Activated effector memory CD4-positive, alpha-beta T cell treated with Interleukin-2 at 50 U/mL for 16 hours (primary cell): ENCODE measurements at places on chromosomes 5 and 9.

DNA sequence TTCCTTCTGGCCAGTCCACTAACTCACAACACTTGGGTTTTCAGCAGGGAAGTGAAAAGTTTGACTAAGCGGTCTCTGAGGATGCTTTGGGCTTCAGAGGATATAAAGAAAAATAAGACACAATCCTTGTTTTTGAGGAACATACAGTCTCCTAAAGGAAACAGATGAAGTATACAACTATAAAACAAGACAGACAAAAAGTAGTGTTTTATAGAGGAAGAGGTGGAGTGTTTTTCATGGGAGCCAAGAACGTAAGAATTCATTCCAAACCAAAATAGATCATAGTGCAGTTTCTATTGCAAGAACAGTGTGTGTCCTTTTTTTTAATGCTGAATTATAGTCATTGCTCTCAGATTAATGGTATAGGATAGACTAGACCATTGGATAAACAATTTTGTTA lies 586.9 kb upstream of the BRINP1 start:
- no peak for DNase-seq

- no peak for DNase-seq
Measured at GRCh38 chr9:83583151-83584014, 39.6 kb upstream of the IDNK start.

DNA sequence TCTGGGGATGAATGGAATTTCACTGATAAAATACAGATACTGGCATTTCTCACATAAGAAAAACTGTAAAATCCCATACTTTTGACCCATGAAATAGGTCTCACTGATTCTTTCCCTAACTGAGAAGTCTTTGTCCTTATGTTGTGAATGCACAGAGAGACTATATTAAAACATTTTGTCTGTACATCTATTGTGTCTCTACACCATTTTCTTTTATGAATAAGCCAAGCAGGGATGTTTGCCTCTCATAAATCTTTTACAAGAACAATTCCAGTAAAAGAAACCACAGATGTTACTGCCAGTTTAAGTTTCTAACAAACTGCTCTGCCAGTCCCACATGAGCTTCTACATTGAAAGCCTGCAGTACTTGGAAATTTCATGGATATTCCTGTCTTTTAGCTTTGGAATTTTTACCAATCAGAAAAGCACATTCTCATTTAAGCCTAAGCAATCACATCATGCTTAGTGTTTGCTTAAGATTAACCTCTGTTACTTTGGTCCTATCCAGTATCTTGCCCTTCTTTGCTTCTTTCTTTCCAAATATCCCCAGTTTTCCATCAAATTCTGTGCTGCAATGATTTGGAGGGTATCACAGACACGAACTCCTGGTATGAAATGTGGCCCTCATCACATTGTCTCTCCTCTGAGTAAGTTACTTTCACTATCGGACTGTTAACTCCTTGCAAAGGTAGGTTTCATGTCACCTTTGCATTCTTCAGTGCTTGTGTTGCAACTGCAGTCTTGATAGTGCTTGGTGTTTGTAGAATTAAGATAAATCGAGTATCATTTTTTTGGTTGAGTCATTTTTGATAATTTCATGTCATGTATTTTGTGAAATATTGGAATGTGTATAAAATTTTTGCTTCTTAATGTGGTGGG lies 415.1 kb upstream of the ADAMTSL1 start:
- no peak for DNase-seq

DNA sequence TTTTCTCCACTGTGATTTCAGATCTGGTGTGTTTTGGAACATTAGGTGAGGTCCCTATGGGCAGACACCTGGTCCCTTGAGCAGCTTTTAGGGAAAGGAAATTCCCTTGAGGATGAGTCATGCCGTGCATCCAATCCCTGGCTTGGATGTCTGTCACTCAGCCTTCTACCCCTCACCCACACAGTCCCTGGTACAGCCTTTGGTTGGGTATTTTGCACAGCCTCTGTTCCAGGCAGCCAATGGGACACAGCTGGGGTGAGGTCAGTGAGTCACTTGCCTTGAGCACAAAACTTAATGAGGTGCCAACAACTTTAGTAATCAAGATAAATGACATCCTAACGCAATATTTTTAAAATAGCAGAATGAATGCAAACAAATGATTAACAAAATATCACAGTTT lies 22.7 kb upstream of the SVEP1 start:
- DNase-seq = no peak

DNA sequence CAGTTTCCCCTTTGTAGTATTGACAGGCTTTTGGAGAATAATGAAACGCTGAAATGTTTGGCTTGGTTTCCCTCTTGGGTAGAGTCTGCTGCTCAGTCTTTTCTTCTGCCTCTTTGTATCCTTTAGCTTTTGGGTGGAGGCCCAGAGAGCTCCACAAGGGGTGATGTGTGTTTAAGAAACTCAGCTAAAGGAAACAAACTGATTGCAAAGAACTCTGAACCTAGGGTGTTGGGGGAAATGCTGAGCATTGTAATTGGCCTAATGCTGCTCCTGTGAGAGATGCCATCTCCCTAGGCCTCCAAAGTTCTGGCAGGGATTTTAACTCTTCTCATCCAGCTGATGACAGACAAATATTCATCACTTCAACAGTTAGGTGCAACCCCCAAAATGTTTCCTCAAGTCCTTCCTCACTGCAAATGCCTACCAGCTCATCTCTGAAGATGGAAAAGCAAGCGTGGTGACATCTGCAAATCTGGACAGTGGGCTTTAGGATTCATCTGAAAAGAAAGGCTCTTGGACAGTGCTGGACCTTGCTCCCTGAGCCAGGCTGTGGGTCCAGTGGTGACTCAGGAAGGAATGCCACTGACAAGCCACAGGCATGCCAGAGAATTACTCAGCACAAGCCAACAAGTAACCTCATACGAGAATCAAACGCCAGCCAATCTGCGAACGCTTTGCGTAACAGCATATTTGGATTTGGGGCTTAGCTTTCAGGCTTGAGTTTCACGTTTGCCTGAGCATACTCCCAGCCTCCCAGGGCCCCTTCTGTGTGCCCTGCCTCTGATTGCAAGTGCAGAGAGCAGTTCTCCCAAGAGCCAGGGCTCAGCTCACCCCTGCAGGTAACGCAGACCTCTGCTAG lies 30.5 kb upstream of the ZSWIM6 start:
- DNase-seq = no peak

- no peak for DNase-seq
Measured at GRCh38 chr5:143920772-143921171, 108.8 kb downstream of the HMHB1 start.

- no peak for DNase-seq
Measured at GRCh38 chr5:136062366-136063274, 33.8 kb downstream of the TGFBI start.

- DNase-seq = no peak
Measured at GRCh38 chr9:5842929-5843793, 10.2 kb upstream of the ERMP1 start.

- no peak for DNase-seq
Measured at GRCh38 chr9:137691646-137692351, 73.0 kb downstream of the EHMT1 start.

- DNase-seq = no peak
Measured at GRCh38 chr5:95686651-95687050, 3.9 kb upstream of the SPATA9 start.

DNA sequence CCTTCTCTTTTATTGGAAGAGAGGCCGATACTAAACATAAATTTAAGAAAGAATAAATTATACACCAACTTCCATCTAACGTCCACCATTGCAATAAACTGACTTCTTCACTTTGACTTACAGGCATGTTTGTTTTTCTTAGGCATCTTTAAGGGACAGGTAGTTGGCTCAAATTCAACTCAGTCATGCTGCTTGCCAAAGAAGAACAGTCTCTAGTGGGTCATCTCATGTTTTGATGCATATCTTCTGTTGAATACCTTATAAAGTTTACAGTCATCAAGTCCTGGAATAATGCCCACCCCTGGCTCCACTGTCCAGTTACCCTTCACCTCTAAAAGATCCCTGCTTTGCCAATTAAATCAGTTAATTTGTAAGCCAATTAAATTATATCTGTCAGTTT lies 328.2 kb upstream of the GRAMD2B start:
- DNase-seq = no peak

DNA sequence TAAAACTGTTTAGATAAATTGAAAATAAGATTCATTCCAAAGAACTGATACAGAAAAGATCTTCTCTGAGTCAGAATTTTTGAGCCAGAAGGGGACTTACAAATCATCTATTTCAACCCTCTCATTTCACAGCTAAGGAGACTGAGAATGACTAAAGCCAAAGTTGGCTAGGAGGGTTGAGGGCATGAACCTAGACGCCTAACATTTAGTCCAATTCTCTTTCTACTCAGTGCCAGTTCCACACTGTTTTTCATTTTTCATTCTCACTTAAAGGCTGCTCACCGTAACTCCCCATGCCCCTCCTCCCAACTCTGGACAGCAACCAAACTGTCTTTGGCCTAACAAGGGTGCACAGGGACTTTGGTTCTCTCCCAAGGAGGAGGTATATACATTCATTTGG lies 364.0 kb downstream of the NDUFS4 start:
- no peak for DNase-seq

- no peak for DNase-seq
Measured at GRCh38 chr5:125409234-125409860, 662.9 kb upstream of the ZNF608 start.

DNA sequence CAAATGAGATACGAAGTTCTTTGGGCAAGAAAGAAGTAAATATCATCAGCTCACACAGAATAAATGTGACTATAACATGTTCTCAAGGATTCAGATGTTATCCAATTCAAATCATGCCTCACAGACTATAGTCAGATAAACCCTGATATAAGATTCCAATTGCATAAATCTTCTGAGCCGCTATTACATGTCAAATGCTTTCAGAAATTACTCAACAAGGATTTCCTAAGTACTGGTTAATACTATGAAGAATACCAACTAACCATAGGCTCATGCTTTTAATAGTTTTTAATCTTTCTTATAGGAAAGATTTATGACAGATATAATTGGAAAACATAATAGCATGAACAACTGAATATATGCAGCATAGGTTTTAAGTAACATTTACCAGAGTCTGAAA lies 73.6 kb downstream of the BAAT start:
- DNase-seq = no peak

DNA sequence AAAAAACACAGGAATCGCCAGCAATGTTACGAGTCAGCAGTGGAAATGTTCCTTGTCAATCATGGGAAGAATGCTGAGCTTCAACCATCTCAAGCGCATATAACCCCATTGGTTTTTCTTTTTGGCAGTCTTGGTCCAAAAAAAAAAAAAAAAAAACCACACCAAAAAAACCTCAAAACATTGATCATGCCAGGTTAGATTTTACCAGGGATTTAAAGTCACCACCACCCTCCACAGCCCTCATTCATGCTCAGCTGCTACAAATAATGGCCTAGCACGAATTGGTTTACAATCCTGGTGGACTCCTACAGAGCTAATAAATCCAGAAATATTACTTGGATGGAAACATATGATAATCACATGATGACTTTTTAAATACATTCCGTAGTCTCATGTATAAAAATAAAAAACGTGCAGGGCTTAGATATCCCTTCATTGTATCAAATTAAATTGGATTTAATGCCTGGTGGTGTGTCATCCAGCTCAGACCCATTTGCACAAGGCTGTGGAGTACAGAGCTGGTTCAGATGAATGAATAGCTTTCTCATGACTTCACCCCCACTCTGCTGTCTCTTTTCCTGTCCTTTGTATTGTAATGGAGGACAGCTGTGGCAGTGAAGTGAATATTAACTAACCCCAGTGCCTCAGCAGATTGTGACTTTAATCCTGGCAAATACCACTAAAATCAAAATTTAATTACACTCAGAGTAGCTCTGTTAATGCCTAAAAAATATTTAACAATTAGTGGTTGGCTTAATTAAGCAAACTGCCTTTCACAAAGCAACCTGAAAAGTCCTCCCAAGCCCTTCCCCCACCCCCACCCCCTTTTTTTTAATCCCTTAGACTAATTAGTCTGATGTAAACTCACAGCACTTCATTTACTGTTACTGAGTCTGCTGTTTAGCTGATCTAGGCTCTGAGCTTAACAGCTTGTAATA lies 626.5 kb upstream of the ZNF608 start:
- DNase-seq = no peak

- no peak for DNase-seq
Measured at GRCh38 chr5:30604648-30605262, 588.7 kb upstream of the CDH6 start.

DNA sequence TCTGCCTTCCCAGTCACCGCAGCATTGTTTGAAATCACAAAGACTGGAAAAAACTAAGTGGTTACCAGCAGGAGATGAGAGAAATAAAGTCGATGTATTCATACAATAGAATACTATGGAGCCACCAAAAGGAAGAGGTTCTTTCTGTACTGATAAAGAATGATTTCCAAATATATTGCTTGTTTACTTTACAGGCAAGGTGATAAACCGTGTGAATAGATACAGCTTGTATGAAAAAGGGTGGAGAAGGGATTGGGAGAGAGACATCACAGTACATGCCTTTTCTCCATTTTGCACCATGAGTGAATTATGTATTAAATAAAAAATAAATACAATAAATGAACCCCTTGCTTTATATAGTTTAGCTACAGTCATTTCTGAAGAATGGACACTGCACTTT lies 91.7 kb downstream of the RFK start:
- DNase-seq = no peak

GRCh38 chr9:91060520-91061343 lies 259.1 kb downstream of the SYK start:
- DNase-seq = no peak

- DNase-seq = no peak
Measured at GRCh38 chr9:15136646-15137045, 170.4 kb downstream of the TTC39B start.

DNA sequence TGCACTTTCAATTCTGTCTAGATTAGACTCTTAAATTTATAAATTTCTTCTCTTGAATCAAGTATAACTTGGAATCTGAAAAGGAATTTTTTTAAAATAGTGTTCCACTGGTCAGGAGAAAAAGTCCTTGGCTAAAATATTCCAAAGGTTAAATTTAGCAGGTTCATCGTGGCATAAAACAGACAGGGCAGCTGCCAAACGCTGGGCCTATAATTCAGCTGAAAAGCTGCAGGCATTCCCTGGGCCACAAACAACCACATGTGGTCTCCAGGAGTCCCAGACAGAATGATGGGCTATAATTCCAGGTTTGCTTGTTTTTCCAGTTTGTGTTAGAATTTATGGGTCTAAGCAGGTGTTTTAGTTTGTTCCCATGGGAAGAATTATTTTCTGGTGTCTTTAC lies 71.1 kb upstream of the RETREG1 start:
- DNase-seq = no peak

DNA sequence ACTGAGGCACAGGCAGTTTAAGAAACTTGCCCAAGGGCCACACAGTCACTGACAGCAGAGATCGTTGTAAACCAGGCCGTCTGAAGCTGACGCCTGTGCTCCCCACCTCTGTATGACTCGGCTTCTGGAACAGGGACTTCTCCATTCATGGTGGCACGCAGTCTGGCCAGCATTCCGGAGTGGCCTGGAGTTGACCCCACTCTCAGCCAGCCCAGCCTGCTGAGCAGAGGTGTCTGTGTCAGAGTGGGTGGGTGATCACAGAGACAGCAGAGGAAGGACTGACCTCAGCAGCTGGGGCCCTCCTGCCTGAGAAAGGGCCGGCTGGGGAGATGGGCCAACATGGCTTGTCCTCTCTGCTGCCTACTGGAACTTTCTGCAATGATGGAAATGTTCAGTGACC lies 12.6 kb downstream of the LRSAM1 start:
- no peak for DNase-seq

GRCh38 chr9:101014566-101014965 lies 14.0 kb upstream of the PLPPR1 start:
- no peak for DNase-seq
